Cortex of kidney (tissue), 1 donor: ENCODE measurements at places on chromosomes 5 and 9.

GRCh38 chr9:137612741-137613142, 6.1 kb upstream of the EHMT1 start:
- DNase-seq = no peak

DNA sequence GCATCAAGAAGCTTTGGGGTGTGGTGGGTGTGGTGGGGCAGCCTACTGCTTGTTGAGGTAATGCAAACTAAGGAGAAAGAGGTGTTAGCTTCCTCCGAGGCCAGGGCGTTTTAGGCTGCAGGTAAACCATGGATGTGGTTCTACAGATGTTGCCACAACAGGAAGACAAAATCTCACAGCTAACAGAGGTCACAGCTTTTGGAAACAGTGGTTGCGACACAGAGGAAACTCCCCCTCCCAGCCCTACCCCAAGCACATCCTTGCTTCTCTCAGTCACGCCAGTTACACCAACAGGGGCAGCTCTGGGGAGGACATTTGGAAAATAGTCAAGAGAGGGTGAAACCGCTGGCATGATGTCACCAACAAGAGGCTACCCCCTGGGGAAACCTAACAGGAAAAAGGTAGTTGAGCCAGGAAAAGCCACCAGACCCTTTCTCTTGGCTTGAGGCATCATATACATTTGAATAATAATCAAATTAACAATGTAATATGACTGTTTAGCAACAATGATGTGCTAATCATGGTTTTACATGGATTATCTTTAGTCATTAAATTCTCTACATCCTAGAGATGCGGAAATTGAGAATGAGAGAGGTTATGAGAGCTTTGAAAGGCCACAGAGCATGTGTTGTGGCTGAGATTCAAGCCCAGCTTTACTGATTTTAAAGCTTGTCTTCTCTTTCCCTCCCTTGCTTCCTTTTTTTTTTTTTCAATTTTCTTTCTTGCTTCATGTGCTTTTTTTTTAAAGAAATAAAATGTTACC, 82.2 kb upstream of the IL12B start:
- no peak for DNase-seq

DNA sequence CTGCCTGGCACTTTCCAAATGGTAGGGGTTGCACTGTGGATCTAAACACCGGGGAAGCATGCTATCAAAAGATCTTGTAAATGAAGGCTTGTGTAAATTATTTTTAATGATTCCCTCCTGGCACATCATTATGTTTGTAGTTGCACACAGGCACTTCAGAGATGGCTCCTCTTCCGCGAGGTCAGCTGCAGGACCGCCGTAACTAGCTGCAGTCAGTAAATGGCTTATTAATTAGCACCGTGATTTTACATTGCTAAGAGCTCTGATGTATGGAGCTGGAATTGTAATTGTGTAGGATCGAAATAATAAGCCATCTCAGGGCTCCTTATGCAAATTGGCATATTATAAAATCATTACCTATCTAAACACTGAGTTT, 397.6 kb upstream of the IRX1 start:
- DNase-seq = no peak

DNA sequence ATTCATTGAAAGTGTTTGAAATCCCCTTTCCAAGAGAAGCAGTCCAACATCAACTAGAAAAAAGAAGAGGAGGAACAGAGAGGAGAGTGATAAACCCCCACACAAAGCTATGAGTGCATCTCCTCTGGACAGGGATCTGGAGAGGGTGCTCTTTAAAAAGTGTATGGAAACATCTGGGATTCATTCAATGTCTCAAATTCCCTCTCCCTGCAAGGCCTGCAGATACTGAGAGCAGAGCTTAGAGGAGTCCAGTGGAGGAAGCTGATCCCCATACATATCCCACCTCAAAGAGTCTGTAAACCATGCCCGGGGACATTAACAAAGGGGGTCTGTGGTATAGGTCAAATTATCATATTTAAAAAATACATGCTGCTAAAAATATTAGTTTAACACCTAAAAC, 2.2 kb downstream of the SPOCK1 start:
- no peak for DNase-seq

DNA sequence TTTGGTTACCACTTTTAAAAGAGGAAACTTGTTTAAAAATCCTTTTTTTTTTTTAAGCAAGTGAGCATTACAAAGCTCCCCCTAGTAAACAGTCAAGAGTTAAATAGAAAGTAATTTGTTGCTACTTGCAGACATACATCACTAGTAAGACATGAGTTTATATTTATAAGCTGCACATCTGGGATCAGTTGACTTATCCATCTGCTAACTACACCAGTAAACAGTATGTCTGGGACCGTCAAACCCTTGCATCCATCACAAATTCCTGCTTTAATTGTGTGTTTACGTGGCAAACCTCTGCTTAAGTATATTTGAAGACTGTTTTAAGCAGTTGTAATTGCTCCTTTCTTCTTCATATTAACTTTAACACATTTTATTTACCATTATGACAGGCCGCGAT, 146.8 kb downstream of the EBF1 start:
- DNase-seq = no peak
